ENCODE measurements at places on chromosomes 4 and X.
A peak's percentile ranks its signal among the peaks of the same experiment; 100 is the strongest.

DNA sequence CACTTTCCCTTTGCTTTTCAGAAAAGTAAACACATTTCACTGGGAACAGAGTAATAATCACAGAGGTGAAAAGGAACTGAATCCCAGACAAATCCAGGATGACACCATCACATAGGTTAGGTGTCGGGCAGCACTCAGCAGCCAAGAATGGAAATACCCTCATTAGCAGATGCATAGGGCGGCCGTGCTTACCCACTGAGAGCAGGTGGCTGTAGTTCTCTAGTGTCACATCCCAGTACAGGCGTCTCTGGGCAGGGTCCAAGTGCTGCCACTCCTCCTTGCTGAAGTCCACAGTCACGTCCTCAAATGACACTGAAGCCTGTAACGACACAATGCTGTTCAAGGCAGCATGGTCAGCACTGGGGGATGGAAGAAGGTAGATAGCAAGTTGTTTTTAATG, 26.9 kb downstream of the ZNF41 start:
- no peak for DNase-seq

DNA sequence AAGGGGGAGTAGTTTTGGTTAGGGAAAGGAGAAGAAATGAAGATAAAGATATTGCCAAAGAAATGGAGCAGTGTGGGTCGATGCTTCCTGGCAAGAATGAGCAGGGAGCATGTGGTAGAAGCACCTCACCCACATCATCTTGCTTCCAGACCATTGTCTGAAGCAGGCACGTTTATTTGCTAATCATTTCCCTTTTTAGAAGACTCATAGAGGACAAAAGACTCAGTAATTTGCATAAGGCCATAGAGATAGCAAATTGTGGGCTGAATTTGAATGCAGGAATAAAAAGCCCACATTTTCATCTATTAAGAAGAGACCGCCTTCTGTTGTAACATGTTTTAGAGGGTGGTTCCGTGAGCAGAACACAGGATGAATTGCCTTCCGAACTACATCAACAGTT, 275.2 kb upstream of the FAT4 start:
- no peak for DNase-seq

DNA sequence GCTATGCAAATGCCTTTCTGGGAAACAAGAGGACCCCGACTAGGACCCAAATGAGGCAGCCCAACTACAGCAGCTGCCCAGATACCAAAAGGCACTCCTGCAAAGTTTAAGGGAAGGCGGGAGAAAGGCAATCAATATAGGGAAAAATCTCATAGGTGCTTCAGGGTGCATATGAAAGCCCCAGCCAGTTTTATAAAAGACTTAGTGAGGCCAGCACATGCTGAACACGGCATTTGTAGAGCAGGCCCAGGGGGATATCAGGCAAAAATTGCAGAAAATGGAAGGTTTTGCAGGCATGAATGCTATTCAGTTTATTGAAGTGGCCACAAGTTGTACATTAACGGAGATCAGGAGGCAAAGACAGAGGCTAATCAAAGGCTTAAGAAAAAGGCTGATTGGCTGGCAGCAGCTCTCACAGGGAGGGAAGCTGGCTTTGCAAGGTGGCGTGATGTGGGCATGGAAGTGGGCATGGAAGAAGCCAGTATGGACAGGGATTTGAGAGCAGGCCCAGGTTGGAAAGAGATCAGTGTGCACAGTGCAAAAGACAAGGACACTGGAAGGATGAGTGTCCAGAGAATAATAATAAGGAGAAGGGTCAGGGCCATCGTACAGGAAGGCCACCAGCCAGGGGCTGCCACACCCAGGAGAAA, 37.7 kb upstream of the UGT2B7 start:
- DNase-seq, result no peak

- no peak for DNase-seq
Measured at GRCh38 chr4:24743206-24743605, 52.2 kb upstream of the SOD3 start.

DNA sequence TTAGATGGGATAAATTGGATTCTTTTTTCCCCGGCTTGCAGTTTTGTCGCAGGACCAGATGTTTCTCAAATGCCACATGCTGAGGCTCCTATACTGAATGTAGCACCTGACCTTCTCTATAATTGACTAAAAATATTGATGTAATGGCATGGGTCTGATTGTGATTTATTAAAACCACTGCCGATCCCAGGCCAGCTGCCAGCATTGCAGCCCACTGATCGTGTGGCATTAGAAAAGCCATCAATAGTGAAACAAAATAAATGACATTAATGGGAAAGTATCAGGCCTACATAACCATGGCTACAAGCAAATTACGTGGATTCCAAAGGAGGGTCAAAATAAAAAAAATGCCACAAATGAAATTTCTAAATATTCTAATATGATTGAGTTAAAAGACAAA, 98.7 kb downstream of the MAB21L2 start:
- DNase-seq, result no peak

DNA sequence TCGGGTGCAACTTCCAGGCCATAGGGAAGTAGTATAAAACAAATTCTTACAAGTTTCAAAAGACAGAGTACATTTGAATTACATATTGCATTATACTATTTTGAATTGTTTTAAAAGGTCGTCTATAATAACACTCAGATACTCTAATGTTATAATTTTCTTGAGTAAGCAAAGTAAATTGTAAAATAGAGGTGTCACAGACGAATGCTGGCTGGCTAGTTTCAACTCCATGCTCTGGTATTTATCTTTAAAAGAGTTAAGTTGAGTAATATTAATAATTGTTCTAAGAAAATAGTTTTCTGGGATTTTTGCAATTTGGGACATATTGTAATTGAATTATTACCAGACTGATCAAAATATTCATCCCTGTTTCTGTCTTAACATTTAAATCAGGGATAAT, 764.9 kb downstream of the TECRL start:
- no peak for DNase-seq

DNA sequence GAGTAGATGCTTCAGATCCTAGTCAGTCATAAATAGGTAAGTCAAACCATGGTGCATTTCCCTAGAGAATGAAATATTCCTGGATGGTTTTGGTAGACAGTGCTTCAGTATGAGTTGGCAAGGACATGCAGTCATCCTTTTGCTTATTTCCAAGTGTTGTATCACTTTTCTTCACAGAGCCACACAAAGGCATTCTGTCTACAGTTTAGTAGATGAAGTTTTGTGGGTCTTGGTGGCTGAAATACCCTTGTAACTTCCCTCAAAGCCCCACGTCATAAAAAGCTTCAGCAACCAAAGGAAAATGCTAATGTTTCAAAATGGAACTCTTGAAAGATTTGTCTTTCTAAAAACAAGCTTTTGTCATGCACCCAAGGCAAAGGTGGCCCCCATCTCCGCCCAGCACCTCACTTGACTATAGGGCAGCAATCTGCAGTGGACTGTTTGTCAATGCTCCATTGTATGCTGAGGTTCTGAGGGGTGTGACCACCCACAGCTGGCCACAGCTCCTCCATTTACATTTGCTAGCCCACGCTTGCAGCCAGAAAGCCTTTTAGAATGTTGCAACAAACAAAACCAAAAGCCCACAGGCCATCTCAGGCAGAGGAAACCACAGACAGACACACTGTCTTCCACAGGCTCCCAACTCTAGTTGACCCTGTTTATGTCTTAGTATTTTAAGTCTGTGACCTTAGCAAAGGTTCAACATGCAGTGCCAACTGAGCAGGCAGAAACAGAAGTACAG, 87.1 kb upstream of the FAM9C start:
- no peak for DNase-seq

GRCh38 chrX:9533611-9534010, 68.8 kb downstream of the TBL1X start:
- no peak for DNase-seq

- DNase-seq, result peak; percentile 13
Measured at GRCh38 chr4:142262956-142263355, 583.1 kb downstream of the INPP4B start.

GRCh38 chrX:108439426-108439942, at the start of gene COL4A5:
Gene COL4A5 (plus strand): TSS chrX:108439838. CDS start chrX:108440126, 288 bp downstream.
- DNase-seq, result no peak

GRCh38 chr4:102825261-102826091, 1.9 kb downstream of the UBE2D3 start:
- DNase-seq, result no peak

- no peak for DNase-seq
Measured at GRCh38 chr4:86815653-86816052, 33.5 kb downstream of the SLC10A6 start.

DNA sequence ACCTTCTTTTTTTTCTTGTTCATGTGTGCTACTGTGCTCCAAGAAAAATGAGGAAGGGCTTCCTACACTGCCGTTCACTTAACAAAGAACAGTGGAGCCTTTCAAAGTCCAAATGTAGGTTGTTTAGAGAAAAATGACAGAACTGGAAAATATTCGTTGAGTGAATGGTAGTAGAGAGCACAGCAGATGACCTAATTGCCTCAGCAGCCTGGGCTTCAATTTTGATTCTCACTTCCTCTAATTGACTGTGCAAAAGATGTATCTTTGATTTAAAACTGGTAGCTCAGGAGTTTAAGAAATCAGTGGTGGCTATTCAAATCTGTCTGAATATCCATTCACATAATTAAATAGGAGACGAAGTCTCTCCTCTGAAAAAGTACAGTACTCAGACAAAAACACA, 5.2 kb downstream of the NLGN4X start:
- DNase-seq, result no peak

GRCh38 chr4:100289946-100290345, 99.7 kb upstream of the DDIT4L start:
- DNase-seq, result no peak

DNA sequence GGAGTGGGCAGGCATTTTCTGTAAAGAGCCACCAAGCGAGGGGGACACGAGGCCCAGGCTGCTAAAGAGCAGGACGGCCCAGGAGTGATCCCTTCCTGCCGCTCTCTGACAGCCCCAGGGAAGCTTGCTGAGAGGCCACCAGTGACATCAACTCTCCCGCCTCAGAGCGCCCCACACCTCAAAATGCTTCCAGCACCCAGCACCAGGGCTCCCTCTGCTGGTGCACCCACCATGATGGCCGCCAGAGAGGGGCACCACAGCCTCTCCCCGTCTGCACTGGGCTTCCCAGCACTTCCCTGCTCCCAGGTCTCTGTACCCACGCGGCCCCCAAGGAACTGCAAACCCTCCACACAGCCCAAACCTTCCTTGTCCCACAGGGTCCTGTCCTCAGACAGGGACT, 40.4 kb downstream of the GAK start:
- DNase-seq, result peak; percentile 83

DNA sequence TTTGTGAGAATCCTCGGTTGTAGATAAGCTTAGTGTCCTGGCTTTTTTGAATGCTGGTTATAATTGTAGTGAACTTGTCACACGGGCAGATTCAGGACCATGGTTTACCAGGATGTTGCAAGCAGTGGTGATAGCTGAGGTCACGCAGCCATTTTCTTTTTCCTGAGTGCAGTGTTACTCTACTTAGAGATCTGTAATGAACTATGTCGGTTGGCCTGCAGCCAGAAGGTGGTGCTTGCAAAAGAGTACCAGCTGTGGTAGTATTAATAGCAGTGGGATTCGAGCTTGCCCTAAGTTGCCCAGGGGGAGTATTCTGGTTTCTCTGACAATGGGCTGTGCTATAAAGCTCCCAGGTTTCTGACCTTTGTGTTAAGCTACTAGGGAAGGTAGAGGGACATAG, 368.9 kb downstream of the SLITRK2 start:
- DNase-seq, result no peak

GRCh38 chr4:36392916-36393315, 111.5 kb downstream of the DTHD1 start:
- DNase-seq, result no peak
